ENCODE measurements at places on chromosomes 5 and 9.

- peak; percentile 40 for DNase-seq
Measured at GRCh38 chr9:38443597-38443996, 19.3 kb upstream of the IGFBPL1 start.

- no peak for DNase-seq
Measured at GRCh38 chr5:110025160-110025559, 335.4 kb downstream of the MAN2A1 start.

DNA sequence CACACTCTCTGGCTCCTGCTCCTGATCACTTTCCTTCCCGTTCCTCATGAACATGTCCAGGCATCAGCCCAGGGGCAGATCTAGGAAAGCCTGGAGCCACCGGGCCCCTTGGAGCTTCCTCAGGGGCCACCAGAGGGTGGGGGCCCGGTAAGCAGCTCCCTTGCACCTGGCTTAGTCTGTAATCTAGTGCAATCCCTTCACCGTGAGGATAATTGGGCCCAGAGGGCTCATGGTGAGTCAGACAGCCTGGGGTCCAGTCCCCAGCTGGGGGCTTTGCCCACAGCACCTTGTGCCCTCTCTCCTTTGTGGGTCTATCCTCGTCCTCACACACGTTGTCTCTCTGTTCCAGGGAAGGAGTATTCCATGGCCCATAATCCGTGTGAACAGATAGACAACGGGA, 10.4 kb upstream of the ALDH1B1 start:
- DNase-seq = no peak

DNA sequence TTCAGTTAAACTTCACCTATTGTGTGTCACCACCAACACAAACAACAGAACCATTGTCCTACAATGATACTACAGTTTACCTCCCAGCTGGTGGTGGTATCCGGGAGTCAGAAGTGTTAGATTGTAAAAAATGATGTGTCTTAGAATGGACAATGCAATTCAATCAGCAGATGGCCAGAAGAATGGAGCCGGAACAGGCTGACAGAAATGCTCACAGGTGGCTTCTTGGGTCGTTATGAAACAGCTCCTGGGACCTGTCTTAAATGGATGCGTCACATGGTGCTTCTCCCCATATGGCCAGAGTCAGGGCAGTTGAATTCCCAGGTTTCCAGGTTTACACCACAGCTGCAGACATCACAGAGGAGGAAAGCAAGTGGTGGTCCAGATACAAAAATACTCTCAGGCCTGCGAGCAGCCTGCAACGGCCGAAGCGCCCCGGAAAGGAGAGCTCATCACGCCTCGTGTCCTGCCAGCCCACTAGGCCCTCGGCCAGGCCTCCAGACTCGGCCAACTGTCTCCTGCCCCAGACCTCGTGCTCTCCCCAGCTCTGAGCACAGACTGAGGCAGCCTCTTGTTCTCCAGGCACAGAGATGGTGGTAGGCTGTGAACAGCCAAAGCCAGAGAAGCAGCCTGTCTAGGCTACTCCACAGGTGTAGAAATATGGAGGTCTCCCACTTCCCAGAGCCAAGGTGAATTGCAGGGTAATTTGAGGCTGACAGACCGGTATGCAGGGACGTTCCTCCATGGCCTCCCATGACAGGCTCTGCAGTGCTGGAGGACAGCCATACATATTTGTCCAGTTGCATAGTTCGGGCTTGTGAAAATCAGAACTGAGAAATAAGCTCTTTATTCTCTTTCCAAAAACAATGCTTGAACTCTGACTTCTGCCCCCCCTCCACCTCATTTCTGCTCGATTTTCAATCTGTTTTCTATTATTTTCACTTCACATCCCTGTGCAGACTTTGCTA, 98.5 kb upstream of the SPATA31C2 start:
- peak; percentile 41 for DNase-seq

DNA sequence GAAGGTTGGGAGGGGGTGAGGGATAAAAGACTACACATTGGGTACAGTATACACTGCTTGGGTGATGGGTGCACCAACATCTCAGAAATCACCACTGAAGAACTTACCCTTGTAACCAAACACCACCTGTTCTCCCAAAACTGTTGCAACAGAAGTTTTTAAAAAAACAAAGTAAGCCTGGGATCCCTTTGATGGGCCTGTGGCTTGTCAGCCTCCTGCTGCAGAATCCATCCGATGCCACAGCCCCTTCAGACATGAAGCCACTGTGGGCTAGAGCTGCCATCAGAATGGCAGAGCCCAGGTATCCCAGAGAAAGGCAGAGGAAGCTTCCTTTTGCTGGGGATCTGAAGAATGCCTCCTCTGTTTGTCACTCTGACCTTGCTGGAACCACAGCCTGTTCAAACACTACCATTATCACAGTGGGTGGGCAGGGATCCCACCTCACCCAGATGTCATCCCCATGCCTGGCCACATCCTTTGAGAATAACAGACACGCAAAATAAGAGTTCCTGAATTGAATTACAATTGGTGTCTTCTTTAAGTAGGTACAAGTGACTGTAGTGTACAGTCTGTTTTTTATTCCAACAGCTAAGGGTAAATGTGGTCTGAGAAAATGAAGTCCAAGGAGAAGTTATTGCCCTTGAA, 78.1 kb upstream of the DIRAS2 start:
- no peak for DNase-seq

GRCh38 chr5:172659909-172660628, 19.0 kb downstream of the NEURL1B start:
- peak; percentile 85 for DNase-seq

GRCh38 chr5:136418301-136418700, 53.0 kb upstream of the TRPC7 start:
- DNase-seq = no peak

DNA sequence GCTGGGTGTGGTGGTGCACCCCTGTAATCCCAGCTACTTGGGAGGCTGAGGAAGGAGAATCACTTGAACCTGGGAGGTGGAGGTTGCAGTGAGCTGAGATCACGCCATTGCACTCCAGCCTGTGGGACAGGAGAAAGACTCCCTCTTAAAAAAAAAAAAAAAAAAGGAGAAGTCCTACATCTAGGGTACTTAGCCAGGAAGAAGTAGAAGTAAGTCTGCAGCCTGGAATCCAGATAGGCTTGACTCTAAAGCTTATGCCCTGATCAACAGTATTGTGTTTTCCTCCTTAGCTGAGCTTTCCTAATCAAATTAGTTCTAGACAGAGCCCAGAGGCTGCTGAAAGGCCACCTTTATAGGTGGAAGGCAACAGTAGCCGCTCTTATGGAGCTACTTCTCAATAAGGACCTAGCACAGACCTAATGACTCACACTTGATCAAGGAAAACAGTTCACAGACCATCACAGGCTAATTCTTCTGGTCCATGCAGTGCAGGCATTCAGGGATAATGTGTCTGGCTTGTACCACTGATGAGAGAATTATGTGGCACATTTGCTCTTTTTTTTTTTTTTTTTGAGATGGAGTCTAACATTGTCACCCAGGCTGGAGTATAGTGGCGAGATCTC, 105.5 kb upstream of the KLF4 start:
- DNase-seq = no peak

- no peak for DNase-seq
Measured at GRCh38 chr9:21590058-21590996, 108.2 kb upstream of the IFNE start.

DNA sequence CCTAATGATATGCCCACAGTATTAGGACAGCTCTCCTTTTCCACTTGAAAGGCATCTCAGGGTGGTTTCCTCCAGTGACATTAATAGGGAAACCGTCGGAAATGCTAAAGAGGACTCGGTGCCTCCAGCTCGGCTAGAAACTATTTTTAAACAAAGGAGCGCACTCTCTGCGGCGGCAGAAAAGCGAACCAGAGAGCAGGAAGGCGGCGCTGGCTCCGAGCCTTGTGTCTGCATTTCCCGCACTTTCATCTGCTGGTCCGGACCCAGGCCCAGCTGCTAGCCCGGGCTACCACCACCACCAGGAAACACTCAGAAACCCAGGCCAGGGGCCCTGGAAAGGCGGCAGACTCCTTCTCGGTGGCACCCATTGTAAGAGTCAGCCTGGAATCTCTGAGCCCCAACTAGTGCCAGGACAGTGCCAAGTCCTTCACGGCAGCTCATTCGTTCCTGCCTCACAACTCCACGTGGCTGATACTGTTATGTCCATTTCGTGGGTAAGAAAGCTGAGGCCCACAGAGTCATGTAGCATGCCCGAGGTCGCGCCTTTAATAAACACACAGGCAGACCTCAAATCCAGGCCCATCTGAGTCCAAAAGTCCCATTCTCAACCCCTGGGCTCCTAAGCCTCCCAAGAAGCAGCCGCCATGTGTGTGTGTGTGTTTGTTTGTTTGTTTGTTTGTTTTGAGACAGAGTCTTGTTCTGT, 73.9 kb downstream of the VAV2 start:
- no peak for DNase-seq

- no peak for DNase-seq
Measured at GRCh38 chr5:136047858-136048257, 19.1 kb downstream of the TGFBI start.

DNA sequence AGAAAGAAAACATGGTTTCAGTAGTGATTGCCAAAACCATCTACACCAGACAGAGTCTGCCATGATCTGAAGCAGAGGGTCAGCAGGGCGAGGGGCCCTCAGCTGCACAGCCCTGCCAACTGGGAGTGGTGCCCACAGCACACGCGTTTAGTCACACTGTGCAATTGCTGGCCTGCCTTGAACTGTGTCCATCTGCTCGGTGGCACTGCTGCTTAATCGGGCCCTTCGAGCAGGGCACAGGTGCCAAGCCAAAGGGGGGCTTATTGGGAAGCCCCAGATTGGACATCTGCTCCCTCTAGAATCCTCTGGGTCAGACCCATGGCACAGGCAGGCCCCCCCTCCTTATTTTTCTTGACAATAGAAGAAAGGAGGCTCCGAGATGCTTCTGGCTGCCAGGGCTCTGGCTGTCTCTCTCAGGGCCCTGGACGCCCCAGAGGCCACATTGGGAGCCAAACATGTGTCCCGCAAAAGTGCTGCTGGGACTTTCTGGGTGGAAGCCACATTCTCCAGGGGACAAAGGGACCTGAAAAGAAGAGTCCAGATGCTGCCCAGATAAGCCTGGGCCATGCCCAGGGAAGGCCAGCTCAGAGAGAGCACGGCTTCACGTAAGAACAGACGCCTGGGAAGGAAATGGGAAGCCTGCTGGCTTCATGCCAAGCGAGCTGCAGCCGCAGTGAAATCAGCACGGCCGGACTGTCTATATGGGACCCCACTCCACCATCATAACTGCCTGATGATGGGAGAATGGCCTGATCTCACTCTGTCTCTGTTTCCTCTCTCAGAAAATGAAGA, 349.2 kb downstream of the GADD45G start:
- DNase-seq = no peak

- peak; percentile 12 for DNase-seq
Measured at GRCh38 chr5:1477341-1477740, 32.1 kb upstream of the SLC6A3 start.

- DNase-seq = peak; percentile 61
Measured at GRCh38 chr9:135990468-135991429, 29.6 kb upstream of the UBAC1 start.

DNA sequence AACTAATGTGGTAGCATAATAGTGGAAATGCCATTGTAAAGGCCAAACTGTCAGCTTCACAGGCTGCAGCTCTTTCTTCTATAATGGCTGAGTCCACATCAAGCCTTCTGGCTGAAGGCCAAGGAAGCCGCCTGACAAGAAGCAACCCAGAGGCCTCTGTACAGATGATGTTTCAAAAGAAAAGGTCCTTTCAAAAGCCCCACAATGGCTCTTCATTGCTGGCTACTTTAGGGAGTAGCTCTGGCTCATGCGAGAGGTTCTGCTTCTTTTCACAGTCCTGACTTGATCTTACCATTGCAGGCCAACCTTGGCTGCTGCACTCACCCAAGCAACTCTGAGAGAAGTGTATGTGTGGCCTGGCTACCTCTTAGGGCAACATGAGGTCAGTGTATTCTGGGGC, 54.5 kb upstream of the EQTN start:
- no peak for DNase-seq

GRCh38 chr9:135968601-135969000, 7.4 kb upstream of the UBAC1 start:
- DNase-seq = no peak

- DNase-seq = no peak
Measured at GRCh38 chr5:129902816-129903215, 1.4 kb upstream of the CHSY3 start.

DNA sequence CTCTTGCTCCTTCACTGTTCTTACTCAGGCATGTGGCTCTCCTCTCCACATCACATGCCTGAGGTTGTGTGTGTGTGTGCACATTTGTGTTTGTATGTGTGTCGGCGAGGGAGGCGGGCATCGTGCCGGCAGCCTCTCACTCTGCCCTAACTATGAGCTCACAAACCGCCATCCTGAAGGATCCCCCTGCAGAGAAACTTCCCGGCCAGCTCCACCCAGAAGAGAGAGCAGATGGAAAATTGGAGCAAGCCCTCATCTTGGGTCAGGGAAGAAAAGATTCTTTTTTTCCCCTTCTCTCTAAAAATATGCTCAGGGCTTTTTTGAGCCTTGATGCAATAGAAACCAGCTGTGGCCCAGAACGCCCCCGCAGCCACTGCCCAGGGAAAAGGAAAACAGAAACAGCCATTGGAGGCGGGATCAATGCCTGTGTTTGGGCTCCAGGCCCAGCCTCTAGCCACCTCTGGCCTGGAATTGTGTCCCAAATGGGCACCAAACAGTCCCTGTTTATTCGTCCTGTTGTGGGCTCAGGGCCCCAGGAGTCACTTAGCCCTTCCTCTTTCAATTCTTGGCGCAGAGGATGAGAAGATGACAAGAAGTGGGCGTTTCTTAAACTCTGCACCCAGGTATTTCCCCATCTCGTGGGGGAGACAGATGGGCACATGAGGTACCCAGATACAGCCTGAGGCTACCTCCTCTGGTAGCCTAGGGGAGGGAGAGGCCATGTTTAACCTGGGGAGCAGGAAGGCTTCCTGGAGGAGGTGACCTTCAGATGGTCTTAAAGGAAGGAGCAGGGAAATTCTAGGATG, 151.5 kb downstream of the RGS3 start:
- DNase-seq = peak; percentile 76

DNA sequence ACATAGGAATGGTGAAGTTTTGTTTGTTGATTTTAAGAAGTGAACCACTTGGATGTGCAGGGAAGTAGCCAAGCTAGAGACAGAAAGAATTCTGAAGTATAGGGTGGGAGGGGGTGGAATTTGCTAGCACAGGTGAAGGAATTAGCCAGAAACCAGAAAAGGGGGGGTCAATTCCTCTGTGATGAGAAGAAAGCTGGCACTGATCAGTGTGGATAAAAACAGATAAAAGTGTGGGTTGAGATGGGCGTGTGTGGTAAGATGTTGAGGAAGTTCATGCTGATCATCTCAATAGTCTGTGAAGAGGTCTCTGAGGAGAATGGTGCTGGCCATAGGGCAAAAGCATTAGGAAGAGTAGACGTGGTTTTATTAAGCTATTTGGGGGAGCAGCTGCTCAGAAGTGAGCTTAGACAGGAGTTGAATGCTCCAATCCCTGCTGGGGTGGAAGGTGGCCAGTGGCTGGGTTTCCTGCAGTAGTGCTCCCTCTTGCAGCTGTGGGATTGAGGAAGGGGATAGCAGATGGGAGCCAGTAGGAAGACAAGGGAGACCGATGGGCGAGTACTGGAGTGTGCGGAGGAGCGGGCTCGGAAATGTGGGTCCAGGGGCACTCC, 88.7 kb upstream of the ELL2 start:
- DNase-seq = no peak

Measured in fibroblast of skin of abdomen (primary cell).